ENCODE measurements at places on chromosomes 4 and X.

- DNase-seq: no peak
These were observed 58.6 kb downstream of the PROM1 start for GRCh38 chr4:16025268-16025667.

DNA sequence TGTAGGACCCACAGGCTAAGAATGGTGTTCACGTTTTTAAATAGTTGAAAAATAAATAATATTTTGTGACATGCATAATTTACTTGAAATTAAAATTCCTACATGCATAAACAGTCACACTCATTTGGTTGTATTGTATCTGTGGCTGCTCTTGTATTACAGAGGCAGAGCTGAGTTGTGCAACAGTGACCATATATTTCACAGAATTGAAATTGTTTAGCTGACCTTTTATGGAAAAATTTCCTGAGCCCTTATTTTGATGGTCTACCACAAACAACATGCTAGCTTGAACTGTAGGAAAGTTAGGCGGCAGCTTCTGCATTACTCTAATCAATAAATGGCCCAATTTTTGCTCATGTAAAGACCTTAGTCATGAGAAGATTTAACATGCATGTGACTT is 633.4 kb upstream of the AADAT start:
- no peak for DNase-seq

DNA sequence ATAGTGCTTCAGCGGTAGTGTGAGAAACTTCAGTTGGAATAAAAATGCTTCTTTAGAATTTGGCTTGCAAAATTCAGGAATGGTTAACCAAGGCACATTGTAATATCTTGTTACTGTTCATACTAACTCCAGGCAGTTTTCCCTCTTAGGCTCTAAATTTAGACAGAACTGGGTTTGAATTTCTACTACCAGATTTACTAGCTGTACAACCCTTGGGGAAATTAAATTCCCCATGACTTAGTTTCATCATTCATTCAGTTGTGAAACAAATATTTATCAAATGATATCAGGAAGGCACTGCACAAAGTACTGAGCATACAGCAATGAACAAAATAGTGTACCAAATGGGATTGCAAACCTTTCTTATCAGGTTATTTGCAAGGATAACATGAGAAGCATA is 135.0 kb upstream of the IL15 start:
- DNase-seq: no peak

GRCh38 chr4:8762951-8763735 is 108.5 kb downstream of the HMX1 start:
- DNase-seq: no peak

- no peak for DNase-seq
These were observed 23.6 kb upstream of the TBC1D14 start for GRCh38 chr4:6885953-6886557.

- no peak for DNase-seq
These were observed 173.3 kb upstream of the ARHGEF9 start for GRCh38 chrX:63958134-63958865.

- DNase-seq: no peak
These were observed 8.1 kb upstream of the TIMP1 start for GRCh38 chrX:47574076-47574546.

GRCh38 chr4:11201256-11201655 is 227.4 kb downstream of the HS3ST1 start:
- no peak for DNase-seq

DNA sequence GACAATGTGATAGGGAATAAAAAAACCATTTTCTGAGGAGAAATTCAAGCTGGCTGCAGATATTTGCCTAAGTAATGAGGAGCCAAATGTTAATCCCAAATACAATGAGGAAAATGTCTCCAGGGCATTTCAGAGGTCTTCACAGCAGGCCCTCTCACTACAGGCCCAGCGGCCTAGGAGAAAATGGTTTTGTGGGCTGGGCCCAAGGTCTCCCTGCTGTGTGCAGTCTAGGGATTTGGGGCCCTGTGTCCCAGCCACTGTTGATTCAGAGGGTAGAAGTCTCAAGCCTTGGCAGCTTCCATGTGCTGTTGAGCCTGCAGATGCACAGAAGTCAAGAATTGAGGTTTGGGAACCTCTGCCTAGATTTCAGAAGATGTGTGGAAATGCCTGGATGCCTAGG is 778.7 kb downstream of the CENPC start:
- no peak for DNase-seq

GRCh38 chr4:2534904-2535375 is 1.5 kb upstream of the FAM193A start:
- no peak for DNase-seq

- DNase-seq: no peak
These were observed at the start of gene TLR7 for GRCh38 chrX:12866451-12867377. Gene TLR7, plus strand, starts transcription at chrX:12867072. Its CDS starts 507 bp downstream, at chrX:12867579.

- no peak for DNase-seq
These were observed 56.4 kb downstream of the UBE2K start for GRCh38 chr4:39754309-39754708.

DNA sequence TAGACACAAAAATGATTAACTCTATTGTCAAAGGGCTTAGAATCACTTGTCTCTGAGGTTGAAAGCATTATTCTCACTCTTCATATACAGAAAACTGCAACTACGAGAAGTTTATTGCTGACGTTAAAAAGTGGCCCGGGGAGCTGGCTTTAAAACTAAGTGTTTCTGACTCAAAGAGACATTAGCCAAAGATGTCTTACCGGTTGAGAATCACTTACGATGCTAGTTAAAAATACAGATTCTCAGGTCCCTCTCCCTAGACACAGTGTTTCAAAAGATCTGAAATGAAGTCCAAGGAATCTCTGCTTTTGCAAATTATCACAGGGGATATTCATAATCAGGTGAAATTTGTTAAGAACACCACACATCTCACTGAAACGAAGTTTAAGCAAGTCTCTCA is 1.2 kb downstream of the GNPDA2 start:
- DNase-seq: no peak

DNA sequence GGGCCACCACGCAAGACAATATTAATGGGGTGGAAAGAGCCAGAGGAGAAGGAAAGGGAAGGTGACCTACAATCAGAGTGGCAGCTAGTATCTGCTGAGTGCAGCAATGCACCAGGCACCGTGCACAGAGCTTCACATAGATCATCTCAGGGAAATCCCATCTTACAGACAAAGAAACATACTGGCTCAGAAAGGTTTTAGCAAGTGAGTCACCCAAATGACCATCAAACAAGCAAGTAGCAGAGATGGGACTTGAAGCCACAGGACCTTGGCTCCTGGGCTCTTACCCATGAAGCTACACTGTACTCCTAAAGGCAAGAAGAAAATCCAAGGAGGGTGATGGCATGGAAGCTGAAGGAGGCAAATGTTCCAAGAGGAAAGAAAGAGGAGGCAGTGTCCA is 6.8 kb downstream of the ANXA5 start:
- DNase-seq: no peak

GRCh38 chr4:68404153-68404552 is 43.1 kb upstream of the TMPRSS11E start:
- DNase-seq: no peak

- no peak for DNase-seq
These were observed 20.5 kb upstream of the CD40LG start for GRCh38 chrX:136627409-136627808.

GRCh38 chrX:24682739-24683432 is 10.8 kb upstream of the POLA1 start:
- no peak for DNase-seq
